ENCODE measurements at places on chromosomes 6 and 20.
A peak's percentile ranks its signal among the peaks of the same experiment; 100 is the strongest.

- no peak for DNase-seq
These were observed 18.3 kb upstream of the ASF1A start for GRCh38 chr6:118875672-118876071.

DNA sequence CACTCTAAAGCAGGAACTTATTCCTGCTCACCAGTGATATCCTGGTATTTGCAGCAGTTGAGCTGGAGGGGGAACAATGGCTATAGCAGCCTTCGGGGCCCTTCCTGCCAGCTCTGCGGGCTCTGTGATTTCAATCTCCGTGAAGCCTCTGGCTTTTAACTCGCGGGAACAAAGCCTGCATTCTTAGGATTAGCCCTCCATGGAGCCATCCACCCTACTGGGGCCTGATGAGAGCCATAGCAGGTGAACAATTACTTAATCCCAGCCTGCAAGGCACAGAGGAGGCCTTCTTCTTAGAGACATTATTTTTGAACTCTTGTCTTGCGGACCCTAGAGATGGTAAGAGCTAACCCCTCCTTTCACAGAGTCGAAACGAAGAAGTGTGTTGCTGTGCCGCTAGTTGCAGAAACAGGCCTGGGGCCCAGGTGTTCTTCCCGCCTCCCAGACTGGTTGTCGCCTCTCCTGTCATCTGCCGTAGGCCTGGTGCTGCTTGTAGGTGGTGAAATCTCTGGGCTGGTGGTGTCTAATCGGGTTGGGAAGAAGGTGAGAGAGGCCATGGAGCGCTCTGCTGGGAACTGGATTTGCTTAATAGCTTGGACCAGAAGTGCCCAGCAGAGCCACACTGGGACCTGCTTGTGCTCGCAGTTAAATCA lies 9.7 kb downstream of the GHRH start:
- DNase-seq = no peak

GRCh38 chr6:166999884-167000253 lies 672 bp downstream of the CEP43 start:
- no peak for DNase-seq

DNA sequence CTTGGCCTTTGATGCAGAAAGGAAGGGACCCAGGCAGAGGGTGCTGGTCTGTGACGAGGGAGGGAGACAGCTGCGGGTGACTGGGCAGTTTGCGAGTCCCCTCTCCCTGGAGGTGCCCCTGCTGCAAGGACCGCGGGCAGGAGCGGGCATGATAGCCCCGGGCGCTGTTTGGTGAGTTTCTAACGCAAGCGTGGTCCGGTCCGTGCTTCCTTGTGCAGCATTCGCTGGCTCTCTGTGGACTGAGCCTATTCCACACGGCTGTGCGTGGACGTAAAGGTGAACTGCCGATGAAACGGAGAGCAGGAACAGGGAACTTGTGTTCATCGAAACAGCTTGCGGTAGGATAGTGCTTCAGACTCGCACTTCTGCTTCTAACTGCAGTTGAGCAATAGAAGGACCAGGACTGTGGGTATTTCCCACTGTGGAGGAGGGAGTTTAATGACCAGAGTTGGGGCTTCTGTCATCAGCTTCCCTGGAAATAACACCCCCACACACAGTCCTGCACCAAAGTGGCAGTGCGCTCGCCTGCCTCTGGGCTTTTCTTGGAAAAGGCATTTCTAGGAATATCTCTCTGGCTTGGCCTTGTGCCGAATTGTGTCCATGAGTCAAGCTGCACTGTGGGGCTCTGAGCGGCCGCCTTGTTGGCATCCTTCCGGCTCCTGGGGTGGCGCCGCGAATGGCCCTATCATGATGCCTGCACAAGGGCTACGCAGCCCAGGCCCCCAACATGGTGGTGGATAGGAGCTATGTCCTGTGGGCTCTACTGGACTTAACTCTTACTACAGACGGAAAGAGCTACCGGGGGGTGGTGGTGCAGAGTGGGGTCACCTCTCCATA lies 48.9 kb downstream of the DUSP22 start:
- peak; percentile 47 for DNase-seq

DNA sequence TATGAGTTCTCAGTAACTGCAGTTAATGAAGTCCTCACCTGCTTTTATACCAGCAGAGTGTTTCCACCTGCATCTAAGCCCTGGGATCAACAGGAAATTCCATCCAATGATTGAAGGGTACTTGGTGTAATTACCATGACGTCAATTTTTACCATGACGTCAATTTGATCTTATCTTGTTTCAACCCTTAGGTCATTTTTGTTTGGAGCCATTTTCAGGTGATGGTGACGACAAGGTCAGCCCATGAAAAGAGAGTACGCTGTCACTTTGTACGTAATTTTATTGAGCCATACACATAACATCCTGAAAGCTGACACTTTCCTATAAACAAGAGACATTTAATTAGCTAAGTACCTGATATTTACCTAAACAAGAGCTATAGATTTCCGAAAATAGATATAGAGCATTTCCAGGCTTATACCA lies at the start of gene CGA:
Gene CGA (minus strand): TSS at position 20 of the 423 bp plus-strand sequence. CDS start 6,906 bp downstream, outside the sequence.
- DNase-seq = no peak

DNA sequence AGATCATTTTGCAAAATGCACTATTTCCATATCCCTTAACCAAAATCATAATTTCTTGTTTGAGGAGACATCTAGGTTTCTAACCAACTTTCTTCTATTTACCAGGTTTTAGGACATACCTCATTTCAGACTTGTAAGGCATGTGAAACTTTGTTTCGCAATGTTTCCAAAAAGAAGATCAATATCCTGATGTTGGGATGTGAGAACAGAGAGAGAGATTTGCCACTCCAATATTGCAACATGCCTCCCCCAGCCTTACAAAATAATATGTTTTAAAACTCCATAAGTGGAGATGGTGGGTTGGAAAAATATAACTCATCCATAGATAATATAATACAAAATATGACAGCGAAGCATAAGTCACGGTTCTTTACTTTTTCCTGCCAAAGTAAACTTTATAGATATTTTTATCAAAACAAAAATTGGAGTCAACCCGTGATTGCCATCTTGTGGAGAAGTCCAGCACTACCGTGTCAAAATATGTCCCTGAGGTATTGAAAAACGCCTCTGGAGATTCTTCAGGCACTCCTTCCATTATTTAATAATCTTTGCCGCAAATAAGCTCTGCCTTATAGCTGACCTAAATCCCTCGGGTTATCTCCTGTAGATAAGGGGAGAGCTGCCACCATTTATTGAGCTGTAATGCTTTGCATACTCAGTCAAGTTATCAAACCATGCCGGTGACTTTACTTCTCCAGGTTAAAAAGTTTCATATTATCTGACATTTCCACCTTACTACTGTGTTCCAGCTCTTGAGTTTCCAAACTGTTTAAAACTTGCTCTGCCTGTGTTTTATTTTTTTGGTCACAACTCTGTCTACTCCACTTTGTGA lies 534.2 kb downstream of the HACE1 start:
- DNase-seq = peak; percentile 72

- no peak for DNase-seq
These were observed 27.3 kb downstream of the SRSF3 start for GRCh38 chr6:36621371-36621855.

DNA sequence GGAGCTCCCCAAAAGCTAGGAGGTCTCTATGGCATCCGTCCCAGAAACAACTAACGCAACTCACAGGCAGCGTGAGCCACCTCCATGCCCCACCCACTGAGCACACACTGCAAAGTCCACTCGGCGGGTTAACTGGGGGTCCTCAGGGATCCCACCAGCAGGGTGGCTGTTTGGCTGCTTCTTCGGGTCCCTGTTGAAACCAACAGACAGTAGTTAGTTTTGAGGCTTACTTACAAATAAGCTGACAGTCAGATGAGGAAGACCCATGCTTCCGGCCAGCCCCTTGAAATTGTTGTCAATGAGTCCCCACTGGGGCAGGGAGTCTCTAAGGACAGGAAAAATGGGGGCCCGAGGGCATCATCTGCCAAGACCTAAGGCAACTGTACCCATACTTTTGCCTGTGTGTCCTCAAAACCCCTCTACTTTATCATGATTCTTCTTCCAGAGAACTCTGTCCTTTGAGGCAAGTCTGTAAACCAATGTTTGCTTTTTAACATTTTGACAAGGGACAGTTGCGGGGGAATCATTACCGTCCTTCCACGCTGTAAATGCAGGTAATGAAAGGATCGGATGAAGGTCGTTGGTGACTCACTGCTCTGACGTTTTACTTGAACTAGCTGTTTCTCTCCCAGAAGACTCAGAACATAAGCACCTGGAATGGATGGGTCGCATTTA lies 2.2 kb upstream of the PCK1 start:
- peak; percentile 6 for DNase-seq

DNA sequence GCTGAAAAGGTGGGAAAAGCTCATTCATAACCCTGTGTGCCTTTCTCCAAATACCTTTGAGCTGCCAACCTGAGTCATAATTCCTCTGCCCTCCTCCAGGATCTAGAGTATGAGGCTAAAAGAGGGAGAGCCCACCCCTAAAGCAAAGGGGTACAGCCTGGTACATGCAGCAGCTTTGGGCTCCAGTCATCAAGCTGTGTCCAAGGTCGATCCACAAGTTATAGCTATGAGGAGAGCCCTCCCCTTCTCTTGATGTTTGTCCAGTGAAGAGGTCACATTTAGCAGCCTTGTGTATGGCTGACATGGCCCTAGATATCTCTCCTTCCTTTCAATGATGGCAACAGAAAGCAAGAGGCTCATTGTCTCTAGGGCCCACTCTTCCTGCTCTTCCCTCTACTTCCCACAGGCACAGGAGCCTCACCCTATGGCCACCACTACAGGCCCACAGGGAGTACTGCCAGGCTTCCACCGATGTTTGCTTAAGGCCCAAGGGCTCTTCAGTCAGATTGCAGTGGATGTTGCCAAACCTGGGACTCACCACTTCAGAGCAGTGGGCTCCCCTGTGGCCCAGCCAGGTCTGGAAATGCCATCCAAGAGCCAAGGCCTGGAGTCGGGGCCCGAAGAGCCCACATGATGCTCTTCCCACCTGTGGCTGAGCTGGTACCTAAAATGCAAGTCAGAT lies 176.8 kb downstream of the CD83 start:
- no peak for DNase-seq

DNA sequence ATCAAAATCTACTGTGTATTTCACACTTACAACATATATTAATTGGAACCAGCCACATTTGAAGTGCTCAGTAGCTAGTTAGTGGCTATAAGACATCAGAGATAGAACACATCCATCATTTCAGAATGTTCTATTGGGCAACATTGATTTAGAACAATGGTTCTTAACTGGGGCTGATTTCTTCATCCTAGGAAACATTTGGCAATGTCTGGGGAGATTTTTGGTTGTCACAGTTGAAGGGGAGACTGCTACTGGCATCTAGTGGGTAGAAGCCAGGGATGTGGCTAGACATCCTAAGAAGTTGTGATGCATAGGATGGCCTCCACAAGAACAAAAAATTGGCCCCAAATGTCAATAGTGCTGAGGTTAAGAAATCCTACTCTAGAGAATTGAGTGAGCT lies 132.5 kb downstream of the OLIG3 start:
- peak; percentile 67 for DNase-seq

DNA sequence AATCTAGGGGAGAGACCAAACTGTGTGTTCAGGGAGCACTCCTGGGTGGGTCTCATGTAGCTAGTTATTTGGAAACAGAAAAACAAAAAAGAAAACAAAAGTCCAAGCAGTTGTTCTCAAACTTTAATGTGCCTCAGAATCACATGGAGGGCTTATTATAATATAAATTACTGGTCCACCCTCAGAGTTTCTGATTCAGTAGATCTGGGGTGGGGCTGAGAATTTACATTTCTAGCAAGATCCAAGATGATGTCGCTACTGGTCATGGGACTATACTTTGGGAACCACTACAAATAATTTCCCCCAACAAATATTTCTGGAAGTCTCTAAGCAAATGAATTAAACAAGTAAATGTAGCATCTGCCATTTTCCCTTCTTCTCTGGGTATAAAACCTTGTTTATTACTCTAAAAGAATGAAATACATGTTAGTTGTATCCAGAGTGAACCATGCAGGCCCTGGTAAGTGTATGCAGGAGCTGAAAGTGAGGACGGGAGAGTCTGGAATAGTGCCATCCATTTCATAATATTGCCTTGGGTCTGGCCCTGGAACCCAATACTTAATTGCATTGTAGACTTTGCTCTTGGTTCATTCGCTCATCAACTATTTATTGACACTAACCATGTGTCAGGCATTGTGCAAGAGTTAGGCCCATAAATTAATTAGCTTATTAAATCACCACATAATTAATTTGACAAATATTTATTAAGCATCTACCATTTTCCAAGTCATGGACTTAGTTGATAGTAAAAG lies 490.8 kb downstream of the EPM2A start:
- peak; percentile 9 for DNase-seq

DNA sequence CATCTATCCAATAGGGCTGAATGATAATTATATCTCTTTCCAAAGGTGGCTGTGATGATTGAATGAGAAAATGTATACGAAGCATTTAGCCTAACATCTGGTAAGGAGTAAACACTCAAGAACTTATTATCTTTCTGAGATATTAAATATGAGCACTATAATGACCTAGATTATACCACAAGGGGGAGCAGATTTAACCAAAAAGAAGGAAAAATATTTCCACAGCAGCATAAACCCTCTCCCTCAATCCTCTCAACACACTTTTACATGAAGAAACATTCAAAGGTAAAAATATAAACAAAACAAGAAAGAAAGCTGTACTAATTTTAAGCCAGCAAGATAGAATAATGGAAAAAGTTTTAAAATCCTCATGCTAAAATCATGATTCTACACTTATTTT lies 68.4 kb downstream of the SHPRH start:
- DNase-seq = peak; percentile 17

GRCh38 chr6:109255946-109256640 lies 126.2 kb downstream of the CD164 start:
- no peak for DNase-seq

DNA sequence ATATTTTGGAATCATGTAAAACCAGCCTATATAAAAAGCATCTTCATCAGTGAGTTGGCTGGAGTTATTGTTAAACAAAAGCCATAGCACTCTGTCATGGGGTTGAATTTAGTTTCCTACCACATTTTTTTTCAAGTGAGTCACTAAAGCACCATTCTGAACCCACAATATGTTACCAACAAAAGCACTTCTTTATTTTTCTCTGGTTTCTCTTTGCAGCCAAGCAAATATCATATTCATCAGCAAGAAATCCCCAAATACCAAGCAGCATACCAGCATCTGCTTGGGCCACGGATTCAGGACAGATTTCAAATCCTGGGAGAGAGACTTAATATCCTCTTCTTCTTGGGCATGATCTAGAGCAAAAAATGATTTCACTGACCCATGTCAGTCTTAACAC lies 441.4 kb downstream of the BCKDHB start:
- peak; percentile 36 for DNase-seq

GRCh38 chr20:25269057-25269832 lies 21.4 kb downstream of the PYGB start:
- no peak for DNase-seq

GRCh38 chr6:136753624-136754023 lies 38.7 kb downstream of the MAP3K5 start:
- DNase-seq = no peak

DNA sequence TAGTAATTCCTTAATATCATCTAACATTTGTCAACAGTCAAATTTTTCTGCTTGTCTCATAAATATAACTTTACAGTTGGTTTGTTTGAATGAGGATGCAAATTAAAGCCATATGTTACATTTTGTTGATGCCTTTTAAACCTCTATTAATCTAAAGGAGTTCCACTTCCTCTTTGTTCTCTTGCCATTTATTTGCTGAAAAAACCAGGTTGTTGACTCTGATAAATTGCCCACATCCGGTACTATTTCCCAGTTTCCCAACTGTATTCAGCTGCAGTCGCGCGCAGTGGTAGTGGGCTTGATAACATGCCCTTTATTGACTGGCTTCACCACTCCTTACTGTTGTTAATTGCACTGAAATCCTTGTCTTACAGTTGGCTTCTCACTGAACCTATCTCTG lies 32.8 kb upstream of the SIRPB2 start:
- no peak for DNase-seq

Measured in MCF 10A (cell line).